Stimulated activated CD4-positive, alpha-beta T cell treated with anti-CD3 and anti-CD28 coated beads, Interleukin-2, amount 100 ng/mL, for 48 hours (primary cell): ENCODE measurements at places on chromosomes 7 and 10.

DNA sequence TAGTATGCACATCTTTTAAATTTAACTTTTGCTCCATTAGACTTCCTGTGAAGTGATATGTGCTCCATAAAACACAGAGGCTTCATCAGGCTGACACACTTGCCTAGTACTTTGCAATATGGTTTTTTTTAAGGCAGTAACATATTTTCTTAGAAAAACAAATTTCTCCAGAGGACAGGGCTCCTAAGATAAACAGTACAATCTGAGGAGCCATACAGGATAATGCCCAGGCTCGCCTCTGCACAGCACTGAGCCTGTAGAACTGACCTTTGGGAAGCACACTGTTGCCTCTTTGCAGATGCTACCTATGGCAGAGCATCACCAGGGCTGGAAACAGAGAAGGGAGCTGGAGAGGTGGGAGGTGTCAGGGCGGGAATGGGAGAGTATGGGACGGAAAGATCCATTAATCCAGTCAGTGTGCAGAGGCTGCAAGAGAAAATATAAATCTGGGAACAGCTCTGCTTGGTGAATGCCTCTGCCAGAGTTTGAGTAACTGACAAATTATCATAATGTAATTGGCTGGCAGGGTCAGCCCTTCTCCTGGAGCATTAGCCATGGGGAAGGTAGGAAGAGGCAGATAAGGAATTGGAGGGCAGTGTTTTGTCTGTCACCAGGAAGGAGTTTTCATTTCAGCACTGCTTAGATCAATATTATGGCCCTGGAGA lies 132.3 kb downstream of the CREB5 start:
- DNase-seq = no peak

DNA sequence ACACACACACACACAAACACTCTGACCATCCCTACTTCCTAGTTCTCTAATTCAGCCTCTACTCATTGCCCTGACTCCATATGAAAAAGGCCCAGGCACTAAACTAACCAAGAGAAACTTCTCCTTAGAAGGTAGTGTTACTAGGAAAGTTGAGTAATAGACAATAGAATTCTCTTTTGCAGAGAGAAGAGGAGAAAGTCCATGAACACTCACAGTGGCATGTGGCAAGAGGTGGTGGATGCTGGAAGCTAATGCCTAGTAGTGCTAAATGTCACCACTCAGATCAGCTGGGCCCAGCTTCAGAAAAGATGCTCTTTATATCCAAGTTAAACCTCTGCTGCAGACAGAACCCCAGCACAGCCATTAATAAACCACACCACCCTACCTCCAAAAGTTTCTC lies 58.2 kb downstream of the SORBS1 start:
- DNase-seq = no peak

DNA sequence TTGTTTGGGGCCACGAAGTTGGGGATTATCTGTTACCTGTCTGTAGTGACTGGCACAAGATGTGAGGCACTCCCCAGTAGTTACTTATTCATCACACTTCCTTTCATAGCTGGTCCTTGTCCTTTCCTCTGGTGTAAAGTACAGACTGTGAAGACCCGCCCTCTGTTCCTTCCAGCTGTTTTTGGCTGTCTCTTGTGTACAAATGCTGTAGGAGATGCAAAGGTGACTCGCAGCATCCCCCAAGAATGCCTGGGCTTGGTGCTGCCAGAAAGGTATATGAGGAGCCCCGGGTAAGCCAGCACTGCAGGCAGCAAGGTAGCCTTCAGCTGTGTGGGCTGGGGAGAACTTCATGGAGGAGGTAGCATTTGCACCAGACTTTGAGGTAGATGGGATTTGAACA lies 236.6 kb downstream of the EBF3 start:
- DNase-seq = no peak

DNA sequence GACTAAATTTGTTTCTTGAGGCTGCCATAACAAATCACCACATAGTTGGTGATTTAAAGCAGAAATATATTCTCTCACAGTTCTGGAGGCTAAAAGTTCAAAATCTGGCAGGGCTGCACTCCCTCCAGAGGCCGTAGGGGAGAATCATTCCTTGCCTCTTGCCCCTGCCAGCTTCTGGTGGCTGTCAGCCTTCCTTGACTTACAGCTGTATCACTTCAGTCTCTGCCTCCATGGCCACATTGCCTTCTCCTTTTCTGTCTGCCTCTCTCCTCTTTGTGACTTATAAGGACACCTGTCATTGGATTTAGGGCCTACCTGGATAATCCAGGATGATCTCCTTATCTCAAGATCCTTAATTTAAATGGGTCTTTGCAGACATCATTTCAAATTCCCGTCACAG lies 5.8 kb upstream of the LRRC4 start:
- DNase-seq = no peak

DNA sequence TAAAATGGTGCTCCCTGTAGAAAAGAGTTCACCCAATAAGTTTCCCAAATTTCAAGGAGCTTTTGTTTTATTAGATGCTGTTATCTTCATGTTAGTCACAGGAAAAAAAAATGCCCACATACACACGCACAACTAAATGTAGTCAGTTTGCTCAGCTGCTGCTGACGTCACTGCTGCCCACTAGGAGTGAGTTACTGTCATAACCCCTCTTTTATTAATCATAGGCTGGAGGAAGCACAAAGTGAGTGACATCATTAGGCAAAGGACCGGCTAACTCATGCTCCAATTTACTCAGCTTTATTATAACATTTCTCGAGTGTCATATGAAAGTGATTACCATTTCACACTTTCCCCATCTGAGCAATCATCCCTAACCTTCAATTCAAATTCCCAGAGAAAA lies 6.7 kb upstream of the INHBA start:
- no peak for DNase-seq

DNA sequence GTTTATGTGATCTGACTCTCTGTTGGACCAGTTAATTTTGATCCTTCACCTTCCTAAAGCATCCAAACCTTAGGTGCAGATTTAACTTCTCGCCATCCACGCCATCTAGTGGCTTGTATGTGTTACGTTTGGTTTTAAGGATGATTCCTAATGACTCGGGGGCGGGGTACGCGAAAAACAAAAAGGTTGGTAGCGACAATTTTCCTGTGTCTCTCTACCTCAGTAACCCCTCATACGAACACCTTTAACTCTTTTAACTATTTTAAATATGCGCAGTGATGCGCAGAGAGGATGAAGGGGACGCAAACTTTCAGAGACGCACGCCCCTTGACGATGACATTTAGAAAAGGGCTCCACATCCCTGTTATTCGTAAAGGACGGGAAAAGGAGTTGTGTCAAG lies 714 bp upstream of the KCND2 start:
- no peak for DNase-seq

- DNase-seq = no peak
Measured at GRCh38 chr7:521221-522070, 1.8 kb upstream of the PDGFA start.

DNA sequence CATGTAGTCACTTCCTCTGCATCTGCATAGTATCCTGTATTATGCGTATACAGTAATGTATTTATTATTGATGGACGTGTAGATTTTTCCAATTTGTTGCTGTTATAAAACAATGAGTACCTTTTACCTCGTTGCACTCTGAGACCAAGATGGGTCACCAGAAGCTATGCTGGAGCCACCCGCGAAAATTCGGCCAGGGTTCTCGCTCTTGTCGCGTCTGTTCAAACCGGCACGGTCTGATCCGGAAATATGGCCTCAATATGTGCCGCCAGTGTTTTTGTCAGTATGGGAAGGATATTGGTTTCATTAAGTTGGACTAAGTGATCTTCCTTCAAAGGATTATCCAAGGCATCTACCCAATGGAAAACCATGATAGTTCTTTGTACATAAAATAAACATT lies 1.0 kb downstream of the PSMC2 start:
- no peak for DNase-seq

DNA sequence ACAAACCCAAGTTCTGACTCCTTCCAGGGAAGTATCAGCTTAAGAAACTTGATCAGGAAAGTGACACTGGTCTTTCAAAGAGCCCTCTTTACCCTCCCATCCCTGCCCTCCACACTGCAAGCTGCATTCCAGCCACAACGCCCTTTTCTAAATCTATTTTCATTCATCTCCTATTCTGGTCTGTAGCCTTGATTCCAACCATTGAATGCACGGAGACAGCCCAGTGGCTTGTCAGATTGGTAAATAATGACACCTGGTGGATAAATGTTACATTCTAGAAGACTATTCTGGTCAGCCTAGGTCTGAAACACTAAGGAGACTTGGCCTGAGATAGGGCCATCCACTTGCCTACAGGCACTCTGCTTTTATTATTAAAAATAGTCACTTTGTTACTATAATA lies 20.9 kb downstream of the MORN4 start:
- DNase-seq = no peak

GRCh38 chr7:144452064-144452463 lies 48.6 kb upstream of the NOBOX start:
- no peak for DNase-seq

DNA sequence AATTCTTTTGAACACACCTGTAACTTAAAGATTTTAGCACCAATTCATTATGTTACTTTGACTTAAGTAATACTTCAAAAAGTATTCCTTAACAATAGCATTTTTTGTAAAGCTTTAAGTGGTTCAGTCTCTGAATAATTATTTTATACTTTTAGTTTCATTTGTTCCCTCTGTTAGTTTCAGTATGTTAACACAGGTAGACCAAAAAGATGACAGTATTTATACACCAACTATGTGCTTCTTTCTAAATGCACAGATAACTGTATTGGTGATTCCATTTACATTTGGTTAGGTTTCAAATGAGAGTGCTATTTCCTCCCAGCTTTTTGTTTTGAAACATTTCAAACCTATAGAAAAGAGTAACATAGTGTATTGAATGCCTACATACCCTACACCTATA lies 14.0 kb downstream of the RALA start:
- DNase-seq = no peak

DNA sequence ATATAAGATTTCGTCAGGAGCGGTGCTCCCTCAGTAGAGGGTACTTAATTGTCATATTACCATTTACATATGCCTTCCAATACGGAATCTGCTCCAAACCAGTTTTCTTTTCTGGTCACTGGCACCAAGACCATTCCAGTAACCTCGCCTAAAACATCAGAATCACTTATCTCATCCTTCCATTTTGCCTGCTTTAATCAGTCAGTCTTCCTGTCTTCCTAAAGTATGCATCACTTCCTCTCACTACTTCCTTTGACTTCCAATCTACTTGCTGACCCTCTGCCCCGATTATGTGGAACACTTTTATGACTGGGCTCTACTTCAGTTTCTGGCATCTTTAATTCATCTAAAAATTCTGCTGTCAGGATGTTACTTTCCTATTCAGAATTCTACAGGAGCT lies 33.5 kb downstream of the CUL2 start:
- no peak for DNase-seq
